ENCODE measurements at places on chromosomes 5 and 9.
A peak's percentile ranks its signal among the peaks of the same experiment; 100 is the strongest.

DNA sequence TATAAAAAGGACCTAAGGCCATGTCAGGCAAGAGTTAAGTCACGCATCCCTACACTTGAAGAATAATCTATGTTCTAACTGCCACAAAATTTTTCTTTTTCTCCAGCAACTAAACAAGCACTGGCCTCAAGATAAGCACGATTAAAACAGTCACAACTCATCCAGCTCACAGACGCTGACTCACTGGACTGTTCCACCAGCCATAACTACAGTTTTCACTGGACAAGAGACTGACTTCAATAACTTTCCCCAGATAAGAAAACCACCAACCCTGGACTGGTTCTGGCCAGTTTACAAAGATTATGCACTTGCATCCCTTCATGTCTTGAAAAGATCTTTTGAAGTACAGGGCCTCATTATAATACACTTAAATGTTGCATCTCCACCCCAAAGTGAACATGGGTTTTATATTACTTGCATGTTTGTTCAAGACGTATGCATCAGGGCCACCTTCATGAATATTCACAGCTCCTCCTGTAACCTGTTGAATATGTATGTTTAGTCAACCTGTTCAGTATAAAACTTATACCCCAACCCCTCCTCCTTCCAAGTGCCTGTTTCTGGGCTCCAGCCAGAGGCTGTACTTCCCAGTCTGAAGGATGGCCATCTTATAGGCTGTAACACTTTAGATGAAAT, 129.3 kb upstream of the EPB41L4A start:
- no peak for DNase-seq

DNA sequence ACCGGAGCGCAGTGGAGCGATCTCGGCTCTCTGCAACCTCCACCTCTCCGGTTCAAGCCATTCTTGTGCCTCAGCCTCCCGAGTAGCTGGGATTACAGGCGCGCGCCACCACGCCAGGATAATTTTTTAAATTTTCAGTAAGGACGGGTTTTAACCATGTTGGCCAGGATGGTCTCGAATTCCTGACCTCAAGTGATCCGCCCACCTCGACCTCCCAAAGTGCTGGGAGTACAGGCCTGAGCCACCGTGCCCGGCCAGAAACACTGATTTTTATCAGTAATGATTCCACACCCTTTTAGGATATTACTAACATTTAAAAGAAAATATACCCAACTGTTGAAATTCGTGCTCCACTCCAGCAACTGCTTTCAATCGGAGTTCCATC, 464 bp upstream of the FAM151B start:
- no peak for DNase-seq

- DNase-seq: no peak
Measured at GRCh38 chr5:32325616-32326015, 12.9 kb upstream of the MTMR12 start.

DNA sequence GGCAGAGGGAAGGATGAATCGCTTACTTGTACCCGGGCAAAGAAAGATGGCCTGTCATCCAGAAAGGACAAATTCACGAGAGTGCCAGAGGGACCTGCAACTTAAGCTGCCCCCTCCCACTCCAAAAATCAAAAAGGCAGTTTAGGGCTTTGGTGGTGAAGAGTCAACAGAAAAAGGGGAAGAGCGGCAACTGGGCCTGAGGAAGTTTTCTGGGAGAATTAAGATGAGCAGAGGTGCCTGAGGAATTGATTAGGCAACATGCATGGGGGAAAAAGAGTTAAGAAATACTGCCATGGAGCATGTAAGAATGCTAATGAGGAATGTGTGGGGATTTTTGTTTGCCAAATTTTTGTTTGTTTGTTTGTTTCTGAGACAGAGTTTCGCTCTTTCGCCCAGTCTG, 1.8 kb upstream of the ACTL7B start:
- no peak for DNase-seq

DNA sequence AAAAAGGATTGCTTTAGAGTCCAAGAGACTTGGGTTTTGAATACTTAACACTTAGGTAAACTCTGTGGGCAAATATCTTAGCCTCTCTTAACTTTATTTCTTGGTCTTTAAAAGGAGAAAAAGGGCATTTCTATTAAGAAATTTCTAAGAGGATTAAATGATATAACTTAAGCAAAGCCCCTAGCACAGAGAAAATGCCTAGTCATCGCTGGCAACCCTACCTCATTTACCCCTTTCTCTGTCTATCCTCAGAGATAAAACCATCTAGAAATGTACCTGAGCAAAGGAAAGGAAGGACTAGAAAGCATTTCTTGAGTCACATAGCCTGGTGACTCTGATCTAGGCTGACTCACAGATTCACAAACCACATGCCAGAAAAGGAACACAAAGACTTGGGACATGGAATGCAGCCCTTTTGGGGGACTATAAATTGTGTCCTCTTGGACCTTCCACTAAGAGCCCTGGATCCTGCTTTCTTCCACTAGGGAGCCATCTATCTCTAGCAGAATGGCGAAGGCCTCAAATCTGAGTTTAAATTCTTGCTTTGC, 120.6 kb downstream of the FOXD1 start:
- no peak for DNase-seq

- no peak for DNase-seq
Measured at GRCh38 chr5:171525085-171525484, 105.6 kb downstream of the FGF18 start.

GRCh38 chr5:78518365-78519197, 130.0 kb downstream of the LHFPL2 start:
- DNase-seq: no peak

DNA sequence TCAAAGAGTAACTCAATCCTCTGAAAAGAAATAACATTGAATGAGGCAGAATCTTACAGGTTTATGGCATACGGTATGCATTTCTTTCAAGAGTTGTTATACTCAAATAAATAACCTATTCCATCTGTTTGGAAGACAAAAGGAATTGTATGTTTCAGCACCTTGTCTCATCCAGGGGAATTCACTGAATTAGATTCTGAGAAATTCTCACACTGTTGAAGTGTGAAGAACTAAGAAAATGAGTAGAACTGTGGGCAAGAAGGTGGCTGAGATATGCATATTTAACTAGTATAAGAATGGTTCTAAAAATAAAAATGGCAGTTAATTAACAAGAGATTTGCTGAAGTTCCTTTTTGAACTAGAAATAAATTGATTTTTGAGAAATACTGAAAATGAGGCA, 279.3 kb upstream of the DAP start:
- DNase-seq: no peak

GRCh38 chr5:181204826-181205760, at the start of gene TRIM7:
Gene TRIM7 (minus strand): TSS chr5:181205196. CDS start chr5:181205110, 86 bp downstream.
- peak; percentile 65 for DNase-seq

DNA sequence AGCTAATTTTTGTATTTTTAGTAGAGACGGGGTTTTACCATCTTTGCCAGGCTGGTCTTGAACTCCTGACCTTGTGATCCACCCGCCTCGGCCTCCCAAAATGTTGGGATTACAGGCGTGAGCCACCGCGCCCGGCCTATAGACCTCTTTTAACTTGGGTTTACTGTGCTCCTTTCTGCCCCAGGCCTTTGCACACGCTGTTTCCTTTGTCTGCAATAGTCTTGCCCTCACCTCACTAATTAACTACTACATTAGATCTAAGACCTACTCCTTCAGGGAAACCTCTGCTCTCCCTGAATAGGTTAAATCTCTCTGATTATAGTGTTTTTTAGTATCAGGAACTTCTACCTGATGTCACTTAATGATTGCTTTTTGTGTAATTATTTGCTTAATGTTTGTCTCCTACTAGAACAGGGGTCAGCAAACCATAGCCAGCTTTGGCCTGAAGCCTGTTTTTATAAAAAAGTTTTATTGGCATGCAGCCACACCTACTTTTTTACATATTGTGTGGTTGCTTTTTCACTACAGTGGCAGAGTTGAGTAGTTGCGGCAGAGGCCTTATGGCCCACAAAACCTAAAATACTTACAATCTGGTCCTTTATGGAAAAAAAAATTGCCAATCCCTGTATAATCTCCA, 31.2 kb upstream of the TLE1 start:
- no peak for DNase-seq

- DNase-seq: no peak
Measured at GRCh38 chr5:1215320-1216096, 9.7 kb upstream of the SLC6A18 start.

Measured in GM13976 (cell line).